ENCODE measurements at places on chromosomes 7 and 10.

DNA sequence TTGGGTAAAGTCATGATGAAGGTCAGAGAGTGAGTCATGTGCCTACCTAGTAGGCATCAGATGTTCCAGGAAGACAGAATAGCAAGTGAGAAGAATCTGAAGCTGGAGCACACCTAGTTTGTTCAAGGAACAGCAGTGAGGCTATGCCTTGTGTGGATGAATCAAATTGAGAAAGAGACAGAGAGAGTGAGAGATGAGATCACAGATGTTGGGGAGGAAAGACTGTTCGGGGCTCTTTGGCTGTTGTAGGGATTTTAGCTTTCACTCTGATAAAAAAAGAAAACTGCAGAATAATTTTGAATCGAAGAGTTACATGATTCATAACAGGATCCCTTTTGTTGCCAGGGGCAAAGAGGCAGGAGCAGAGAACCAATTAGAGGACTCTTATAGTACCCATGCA, 6.3 kb downstream of the LIPF start:
- DNase-seq = no peak

DNA sequence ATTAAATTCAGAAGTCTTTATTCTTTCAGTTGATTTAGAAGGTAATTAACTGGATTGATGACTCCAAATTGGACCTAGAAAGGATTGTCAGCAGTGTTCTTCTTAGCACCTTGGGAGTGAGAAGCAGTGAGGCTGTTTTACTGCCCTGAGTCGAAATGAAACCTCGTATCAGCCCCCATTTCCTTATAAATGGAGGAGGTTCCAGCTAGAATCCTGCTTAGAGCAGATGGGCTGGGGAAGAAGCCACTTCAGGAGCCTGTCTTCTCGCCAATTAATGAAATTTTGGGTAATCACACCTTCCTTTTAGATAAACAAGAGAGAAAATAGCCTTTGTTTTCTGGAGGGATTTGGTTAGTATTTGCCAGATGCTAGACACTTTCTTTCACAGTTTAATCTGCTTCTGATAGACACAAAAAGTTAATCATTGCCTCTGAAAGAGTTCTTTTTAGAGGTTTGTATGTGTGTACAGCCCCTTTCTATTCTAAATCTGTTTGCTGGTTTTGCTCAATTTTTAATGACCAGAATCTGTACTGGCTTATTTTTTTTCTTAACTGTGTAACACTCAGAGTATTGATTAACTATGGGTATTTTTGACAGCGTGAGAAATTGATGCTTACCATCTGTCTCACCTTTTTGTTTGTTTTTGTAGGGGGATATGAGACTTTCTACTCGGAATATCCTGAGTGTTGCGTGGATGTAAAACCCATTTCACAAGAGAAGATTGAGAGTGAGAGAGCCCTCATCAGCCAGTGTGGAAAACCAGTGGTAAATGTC, 4.6 kb downstream of the DUSP5 start:
- DNase-seq = no peak

DNA sequence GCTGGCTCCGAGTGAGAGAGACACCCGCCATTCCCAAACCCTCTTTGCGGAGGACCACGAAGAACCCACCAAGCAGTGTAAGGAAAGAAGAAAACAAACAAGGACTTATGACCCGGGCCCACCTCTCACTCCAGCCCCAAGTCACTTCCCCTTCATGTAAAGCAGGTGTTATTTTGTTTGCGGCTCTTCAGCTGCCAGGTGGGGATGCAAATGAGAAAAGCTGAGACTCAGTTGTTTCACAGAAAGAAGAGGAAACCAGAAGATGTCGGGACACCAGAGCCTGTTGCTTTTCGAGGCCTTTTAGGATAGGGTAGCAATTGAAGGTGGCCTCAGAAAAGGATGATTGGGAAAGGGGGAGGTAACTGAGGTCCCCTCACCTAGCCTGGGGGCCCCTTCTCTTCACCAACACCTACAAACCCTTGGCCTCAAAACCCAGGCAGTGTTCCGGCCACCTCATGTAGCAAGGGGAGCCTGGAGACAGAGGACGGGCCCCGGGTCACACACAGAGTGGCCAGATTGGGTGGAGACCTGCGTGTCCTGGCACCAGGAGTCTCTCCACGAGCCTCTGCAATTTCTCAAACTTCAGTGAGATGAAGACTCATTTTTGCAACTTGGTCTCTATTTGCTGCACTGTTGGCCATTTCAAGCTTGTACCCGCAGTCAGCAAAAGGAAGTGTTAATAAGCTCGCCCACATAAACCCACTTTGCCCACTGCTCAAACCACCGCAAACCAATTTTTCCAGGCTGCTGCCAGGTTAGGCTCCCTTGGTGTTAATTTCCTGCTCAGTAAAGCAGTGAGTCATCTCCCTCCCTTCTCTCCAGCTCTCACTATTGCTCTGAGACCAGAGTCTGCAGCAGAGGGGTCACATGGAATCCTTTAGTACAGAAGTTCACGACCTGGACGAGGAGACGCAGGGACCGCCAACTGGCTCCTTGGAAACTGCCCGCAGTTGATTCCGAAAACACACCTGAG, 45.5 kb downstream of the AOC1 start:
- DNase-seq = no peak

- no peak for DNase-seq
These were observed 93.0 kb upstream of the SP4 start for GRCh38 chr7:21334906-21335305.

GRCh38 chr10:96613576-96613975, 26.8 kb upstream of the TM9SF3 start:
- no peak for DNase-seq

GRCh38 chr7:107181172-107181571, 12.4 kb downstream of the HBP1 start:
- no peak for DNase-seq

- no peak for DNase-seq
These were observed 53.6 kb upstream of the ANTXRL start for GRCh38 chr10:46233181-46233580.
